KBM-7 (cell line): ENCODE measurements at places on chromosomes 12 and 14.
A peak's percentile ranks its signal among the peaks of the same experiment; 100 is the strongest.

- no peak for DNase-seq
These were observed 369.1 kb downstream of the NPAS3 start for GRCh38 chr14:33307691-33308251.

- DNase-seq = no peak
These were observed 40.2 kb downstream of the RASSF9 start for GRCh38 chr12:85796001-85796400.

DNA sequence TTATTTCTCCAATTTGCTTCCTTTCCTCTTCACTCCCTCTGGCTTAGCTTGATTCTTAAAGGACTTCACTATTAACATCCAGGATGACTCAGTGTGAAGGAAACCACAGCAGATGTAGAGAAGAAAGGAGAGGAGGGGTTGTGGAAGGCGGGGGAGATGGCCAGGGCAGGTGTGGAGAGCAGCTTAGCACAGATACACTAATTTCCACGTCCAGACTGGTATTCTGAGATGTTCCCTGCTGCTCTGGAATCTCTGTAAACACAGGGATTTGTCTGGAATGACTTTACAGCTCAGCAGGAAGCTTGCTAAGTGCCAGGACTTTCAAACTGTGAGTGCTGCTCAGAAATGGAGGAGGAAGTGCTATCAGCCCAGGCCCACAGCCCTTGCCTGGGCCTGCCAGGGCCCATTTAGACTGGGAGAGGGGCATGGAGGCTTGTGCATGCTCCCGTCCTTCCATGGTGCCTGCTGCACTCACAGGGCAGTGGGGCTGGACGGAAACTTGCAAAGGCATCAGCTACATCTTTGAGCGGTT is 202.5 kb upstream of the DDHD1 start:
- peak; percentile 20 for DNase-seq

DNA sequence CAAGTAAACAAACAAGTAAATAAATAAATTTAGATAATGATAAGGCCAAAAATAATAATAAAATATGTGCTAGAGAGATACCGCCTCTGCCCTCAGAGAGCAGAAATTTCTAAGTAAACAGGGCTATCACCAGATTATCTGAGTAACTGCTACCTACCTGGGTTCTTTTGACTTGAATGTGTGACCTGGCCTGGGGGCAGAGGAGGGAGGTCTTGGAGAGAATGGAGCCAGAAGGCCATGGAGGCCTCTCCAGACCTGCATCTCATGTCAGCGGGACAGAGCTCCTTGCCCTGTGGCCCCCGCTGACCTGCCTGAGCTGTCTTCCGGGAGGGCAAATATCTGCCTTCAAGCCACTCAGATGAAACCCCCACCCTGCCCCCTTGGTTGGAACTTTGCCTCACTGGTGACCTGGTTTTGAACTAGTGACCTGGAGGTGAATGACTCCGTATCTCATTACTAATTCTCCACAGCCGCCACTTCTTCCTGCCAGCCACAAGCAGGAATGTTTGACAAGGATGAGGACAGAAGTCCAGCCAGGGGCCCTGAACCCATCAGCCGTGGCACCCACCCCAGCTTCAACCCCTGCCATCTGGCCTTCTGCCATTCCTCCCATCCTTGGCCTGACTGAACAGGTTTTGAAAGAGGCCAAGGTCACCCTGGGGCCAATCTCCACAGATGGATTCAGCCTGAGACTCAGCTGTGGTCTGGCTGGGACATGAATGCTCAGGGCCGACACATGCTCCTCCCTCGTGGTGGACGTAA is 86.8 kb upstream of the PARP11 start:
- no peak for DNase-seq

DNA sequence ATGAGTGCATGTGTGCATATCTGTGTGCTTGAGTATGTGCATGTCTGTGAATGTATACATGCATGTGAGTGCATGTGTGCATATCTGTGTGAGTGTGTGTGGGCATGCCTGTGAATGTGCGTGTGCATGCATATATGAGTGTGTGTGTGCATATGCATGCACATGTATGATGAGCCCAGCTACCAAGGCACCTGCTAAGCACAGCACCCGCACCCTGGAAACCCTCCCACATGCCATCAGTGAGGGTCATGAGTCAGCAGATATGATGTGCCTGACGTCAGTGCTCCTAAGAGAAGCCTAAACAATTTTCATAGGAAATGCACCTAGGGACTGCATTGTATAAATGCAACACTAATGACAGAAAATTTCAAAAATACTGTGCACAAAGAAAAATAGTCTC is 151.1 kb downstream of the KIF26A start:
- DNase-seq = no peak

GRCh38 chr12:124191024-124191359 is 103.9 kb upstream of the RFLNA start:
- peak; percentile 81 for DNase-seq

DNA sequence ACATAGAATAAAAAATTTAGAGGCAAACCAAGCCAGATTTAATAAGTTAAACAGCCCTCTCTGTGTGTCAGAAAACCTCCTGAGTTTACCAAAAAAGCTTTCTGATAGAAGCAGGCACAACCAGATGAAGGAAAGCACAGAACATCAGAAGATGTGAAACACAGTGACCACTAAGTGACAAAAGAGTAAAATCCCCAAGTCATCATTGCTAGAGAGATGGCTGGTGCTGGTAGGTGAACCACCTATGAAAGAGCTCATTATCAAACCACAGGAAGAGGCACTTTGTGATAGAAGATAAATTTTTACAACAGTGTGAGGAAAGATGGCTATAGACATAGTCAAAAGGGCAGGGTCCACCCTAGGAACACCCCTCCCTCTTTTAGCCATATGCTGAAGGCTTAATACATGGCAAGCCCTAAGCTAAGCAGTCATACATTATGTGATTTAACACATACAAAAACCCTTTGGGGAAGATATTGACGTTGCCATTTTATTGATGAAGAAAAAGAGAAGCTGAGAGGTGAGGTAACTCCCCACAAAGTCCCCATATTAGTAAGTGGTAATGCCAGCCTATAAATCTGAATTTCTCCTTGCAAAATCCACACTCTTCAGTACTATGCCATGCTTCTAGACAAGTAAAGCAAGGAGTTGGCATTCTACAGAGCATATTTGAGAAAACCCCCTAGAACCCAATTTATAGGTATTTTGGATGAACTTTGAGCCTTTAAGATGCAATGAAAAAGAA is 449.9 kb downstream of the LRIG3 start:
- no peak for DNase-seq
